ENCODE measurements at places on chromosomes 11 and 22.

DNA sequence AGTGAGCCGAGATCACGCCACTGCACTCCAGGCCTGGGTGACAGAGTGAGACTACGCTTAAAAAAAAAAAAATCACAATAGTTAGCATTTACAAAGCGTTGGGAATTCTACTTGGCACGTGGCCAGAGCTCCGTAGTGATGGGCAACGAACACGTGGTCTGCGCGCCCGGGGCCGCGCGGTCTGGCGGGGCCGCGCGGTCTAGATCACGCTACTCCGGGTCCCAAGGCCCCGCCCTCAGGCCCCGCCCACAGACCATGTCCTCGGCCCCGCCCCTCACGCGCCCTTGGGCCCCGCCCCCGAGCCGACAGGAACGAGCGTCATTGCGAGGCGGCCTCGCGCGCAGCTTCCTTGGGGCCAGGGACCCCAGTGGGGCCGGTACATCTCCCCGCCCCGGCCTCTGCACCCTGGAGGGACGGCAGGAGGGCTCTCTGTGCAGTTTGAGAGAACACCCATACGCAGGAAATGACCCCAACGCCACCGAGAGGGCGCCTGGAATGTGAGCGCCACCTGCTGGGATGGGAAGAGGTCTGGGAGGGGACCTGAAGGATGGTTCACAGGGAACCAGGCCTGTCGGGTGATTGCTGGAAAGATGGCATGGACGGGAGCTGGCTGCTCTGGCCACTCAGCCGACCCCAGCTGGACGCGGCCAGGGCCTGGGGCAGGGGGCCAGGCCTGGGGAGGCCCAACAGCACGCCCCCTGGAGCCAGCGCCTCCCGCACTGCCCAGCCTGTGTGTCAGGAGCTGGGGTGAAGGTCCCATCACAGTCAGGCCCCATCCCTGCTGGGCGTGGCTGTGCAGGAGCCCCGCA lies 2.0 kb upstream of the PTDSS2 start:
- peak; percentile 95 for DNase-seq

- DNase-seq: no peak
These were observed 30.4 kb upstream of the CREB3L1 start for GRCh38 chr11:46247090-46247489.

DNA sequence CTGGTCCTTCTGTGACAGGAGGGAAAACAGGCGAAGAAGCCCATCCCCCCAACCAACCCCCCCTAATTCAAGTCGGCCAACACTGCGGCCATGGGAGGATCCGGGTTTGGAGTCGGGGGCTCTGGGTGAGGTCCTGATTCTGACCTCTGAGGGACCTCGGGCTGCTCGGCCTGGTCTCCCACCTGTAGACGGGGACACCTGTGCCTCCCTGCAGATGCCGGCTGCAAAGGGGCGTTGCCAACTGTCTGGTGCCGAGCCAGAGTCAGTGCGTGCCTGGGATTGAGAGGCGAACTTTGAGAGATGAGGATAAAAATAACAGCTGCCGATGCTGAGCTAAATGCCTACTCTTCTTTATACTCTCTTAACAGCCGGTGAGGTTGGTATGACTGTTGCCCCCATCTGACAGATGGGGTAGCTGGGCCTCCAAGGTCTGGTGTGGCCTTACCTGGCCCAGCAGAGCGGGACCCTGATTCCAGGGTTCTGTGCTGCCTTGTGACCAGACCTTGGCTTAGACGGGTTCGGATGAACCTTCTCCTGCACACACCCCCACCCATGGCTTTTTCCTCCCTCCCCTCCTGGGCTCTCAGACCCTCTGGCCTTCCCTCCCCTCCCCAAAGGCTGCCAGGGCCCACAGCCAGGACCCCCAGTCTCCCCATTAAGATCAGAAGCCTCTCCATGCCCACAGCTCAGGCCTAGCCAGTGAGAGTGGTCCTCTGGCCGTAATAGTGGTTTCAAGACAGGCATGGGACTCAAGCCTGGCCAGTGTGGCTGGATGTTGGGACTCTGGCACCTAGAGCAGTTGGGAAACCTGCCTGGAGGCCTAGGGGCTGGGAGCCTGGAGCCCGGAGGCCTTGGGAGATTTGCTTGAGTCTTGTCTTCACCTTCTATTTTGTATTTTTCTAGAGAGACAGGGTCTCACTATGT lies 41.7 kb downstream of the KCNJ4 start:
- no peak for DNase-seq

- no peak for DNase-seq
These were observed 20.6 kb downstream of the POLR3H start for GRCh38 chr22:41523464-41524221.

DNA sequence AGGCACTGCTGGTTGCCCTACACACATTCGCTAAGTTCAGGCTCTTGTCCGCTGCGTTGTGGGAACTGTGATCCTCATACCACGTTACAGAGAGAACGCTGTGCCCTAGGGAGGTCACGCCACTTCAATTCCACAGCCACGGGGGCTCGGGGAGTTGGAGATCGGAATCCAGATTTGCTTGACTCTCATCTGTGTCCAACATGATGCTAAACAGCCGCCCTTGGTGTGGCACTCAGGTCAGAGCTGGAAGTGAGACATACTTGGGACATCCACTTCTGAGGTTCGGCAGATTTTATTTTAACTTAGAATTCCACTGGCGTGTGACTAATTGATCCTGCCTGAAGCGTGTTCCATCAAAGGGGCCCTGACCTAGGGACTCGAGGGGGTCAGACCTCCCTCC lies 41.7 kb downstream of the RIBC2 start:
- DNase-seq: no peak

DNA sequence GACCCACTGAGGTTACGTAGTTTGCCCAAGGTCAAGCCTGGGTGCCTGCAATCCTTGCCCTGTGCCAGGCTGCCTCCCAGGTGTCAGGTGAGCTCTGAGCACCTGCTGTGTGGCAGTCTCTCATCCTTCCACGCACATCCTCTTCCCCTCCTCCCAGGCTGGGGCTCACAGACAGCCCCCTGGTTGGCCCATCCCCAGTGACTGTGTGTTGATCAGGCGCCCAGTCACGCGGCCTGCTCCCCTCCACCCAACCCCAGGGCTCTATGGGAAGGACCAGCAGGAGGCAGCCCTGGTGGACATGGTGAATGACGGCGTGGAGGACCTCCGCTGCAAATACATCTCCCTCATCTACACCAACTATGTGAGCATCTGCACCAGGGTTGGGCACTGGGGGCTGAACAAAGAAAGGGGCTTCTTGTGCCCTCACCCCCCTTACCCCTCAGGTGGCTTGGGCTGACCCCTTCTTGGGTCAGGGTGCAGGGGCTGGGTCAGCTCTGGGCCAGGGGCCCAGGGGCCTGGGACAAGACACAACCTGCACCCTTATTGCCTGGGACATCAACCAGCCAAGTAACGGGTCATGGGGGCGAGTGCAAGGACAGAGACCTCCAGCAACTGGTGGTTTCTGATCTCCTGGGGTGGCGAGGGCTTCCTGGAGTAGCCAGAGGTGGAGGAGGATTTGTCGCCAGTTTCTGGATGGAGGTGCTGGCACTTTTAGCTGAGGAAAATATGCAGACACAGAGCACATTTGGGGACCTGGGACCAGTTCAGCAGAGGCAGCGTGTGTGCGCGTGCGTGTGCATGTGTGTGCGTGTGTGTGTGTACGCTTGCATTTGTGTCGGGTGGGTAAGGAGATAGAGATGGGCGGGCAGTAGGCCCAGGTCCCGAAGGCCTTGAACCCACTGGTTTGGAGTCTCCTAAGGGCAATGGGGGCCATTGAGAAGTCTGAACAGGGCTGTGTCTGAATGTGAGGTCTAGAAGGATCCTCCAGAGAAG lies 1.6 kb downstream of the GSTP1 start:
- DNase-seq: peak; percentile 6
